Activated T-cell treated with anti-CD3 and anti-CD28 coated beads for 1 hour (primary cell): ENCODE measurements at places on chromosomes 3 and 15.

- DNase-seq = peak; percentile 16
Measured at GRCh38 chr3:195150181-195151118, 120.5 kb downstream of the XXYLT1 start.

DNA sequence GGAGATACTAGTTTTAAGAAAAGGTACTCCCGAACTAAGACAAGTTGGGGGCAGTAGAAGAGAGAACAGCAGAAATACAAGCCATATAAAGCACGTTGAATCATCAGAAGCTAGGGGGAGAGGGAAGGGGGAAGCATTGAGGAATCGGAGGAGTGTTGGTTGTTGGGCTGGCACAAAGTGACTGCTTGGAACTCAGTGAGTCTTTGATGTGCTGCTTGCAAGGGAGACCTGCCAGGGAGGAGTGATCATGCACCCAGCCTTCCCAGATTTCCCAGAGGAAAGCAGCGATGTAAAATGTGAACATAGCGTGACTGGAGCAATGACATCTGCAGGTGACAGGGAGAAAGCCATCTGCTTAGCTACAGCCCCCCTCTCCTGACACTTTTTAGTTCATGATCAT lies 192.4 kb upstream of the IL12A start:
- no peak for DNase-seq

GRCh38 chr15:36210426-36210825 lies 369.0 kb upstream of the CDIN1 start:
- DNase-seq = no peak

- no peak for DNase-seq
Measured at GRCh38 chr3:23806534-23807423, 1.0 kb downstream of the UBE2E1 start.

DNA sequence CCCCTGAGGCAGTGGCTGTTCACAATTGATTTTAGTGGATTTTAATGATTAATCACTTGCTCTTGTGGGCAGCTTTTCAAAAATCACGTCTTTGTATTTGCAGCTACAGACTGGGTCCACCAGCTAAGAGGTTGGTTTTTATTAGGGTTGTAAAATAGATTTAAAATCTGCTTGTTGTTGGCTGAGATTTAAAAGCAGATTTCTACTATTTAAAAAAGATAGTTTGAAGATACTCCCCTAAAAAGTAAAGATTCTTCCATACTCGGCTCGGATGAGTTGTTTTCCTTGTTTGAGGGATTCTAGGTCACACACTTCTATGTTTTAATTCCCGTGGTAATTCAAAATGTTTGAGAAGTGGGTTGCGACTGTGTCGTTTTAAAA lies 1.7 kb downstream of the KLHL24 start:
- no peak for DNase-seq

- DNase-seq = no peak
Measured at GRCh38 chr3:191331388-191331787, 1.1 kb upstream of the UTS2B start.
